ENCODE measurements at places on chromosomes 2 and 18. TPM values are rescaled to one million over a fixed set of nuclear protein-coding genes. Genes with fewer than 3 reads are reported as not detected.

DNA sequence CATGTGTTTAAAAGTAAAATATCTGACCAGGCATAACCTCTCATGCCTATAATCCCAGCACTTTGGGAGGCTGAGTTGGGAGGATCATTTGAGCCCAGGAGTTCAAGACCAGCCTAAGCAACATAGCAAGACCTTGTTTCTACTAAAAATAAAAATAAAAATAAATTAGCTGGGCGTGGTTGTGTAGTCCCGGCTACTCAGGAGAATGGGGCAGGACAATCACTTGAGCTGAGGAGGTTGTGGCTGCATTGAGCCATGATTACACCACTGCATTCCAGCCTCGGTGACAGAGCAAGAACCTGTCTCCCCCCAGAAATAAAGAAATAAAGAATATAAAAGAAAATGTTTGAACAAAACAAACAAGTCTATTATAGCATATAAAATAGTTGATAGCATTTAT lies 158.3 kb downstream of the ZBTB7C start:
- DNase-seq = no peak

DNA sequence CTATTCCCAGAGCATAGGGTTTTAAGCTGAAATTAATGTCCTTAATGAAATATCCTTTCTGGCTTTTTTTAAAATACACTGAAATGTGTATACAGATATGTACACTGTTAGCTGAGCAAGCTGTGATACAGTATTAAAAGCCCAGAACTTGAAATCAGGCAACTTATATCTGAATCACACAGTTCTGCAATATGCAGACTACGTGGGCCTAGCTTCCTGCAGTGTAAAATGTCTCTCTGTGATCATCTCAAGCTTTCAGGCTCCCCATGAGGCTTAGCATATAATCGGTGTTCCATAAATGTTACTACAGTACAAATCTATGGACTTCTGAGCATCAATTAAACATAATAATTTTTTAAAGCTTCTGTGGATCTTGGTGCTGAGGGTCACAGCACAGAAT lies 8.2 kb downstream of the FBXO15 start:
- DNase-seq = no peak

- DNase-seq = peak; percentile 68
These were observed 57.6 kb upstream of the CABLES1 start for GRCh38 chr18:23077493-23078256.

GRCh38 chr2:45011621-45012602 lies 2.7 kb upstream of the SIX2 start:
- peak; percentile 67 for DNase-seq

DNA sequence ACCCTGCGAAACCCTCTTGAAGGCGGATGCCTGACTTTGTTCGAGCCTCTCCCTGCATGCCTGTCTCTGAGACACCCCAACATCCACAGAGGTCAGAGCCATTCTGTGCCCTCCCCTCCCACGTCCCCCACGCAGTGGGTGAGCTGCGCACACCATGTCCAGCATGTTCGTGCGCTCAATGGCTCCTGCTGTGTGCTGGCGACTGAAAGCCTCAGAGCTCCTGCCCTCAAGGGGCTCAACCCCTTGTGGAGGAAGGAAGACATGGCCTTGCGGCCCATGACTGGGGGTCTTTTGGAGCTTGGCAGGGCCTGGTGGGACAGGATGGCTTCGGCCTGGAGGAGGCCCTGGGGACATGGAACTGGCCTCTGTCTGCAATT lies 45.7 kb downstream of the ANKMY1 start:
- no peak for DNase-seq

DNA sequence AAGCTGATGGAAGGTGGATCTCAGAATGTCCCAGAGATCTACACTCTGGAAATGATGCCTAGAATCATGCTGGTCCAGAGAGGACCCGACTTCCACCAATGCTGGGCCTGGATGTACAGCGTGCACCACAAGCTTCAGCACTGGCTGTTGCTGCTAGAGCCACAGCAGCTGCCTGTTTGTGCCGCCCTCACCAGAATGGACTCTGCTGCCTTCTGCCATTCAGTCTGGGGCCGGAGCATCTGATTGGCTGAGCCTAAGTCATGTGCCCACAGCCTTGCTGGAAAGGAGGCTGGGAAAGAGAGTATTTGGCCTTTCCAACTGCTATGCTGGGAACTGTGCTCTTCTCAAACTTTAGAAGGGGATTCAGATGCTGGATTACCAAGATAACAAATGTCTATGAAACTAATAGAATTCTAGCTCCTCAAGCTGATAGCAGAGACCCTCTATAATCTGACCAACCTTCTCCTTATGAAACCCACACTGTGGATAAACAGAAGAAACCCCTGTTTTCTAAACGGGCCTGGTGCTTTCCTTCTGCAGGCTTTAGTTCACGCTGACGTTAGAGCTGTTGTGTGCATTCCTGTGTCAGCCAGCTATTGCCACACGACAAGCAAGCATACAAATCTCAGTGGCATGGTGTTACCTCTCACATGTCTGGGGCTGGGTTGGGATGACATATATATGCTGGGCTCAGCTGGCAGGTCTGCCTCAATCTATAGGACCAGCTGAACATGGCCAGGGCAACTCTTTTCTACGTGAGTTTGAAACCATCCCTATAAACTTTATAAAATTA lies 4.1 kb upstream of the LOXHD1 start:
- no peak for DNase-seq

DNA sequence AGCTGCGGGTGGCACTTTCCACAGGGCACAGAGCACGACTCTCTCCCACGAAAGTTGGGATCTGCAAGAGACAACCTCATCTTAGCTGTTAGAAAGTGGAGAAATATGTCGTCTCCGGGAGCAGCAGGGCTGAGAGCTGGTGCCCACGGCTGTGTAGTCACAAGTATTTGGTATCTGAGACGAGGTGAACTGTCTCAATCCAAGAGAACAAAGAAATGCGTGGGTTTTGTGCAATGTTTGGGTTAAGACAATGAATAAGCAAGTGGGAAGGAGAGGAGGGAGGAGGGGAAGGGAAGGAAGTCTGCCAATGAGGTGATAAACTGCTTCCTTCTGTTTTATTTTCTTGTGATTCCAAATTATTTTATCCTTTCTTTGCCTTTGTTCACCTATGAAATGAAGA lies 18.0 kb downstream of the DYTN start:
- no peak for DNase-seq

- DNase-seq = no peak
These were observed 32.4 kb upstream of the IL1R1 start for GRCh38 chr2:102110171-102110570.

- DNase-seq = no peak
These were observed 110.4 kb upstream of the DYNAP start for GRCh38 chr18:54480616-54481015.

DNA sequence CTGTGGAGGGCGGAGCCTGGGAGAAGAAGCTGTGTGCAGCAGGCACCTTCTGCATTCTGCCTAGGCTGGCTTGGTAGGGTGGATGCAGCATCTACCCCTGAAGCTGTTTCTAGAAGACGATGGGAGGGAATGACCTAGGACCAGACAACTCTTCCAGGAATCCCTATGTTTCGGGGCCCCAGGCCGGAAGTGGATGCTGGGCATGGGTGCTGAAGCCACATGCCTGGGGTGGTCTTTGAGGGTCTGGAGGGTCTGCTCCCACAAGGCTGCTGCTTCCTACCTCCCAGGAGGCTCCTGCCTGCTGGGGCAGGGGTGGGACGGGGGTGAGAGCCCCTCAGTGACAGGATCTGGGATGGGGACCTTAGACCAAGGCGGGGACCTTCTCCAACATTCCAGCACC lies 61.0 kb downstream of the CIB4 start:
- peak; percentile 38 for DNase-seq

GRCh38 chr2:159249990-159250715 lies 36.4 kb downstream of the WDSUB1 start:
- no peak for DNase-seq

DNA sequence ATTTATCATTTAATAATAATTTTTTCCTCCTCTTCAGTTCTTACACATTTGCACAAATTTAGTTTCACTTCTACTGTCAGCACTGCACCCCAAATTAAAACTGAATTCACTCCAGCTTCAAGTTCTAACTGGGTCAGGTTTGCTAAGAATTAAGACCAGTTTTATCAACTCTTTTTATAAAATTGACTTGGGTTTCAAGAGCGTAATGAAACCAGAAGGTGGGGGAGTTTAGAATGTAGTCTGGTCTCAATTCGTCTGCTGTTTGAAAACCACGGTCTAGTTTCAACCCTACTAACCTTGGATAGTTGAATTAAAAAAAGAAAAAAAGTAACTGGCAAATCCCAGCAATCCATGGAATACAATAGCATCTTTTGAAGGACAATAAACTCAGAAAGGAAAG lies 14.3 kb upstream of the CTLA4 start:
- DNase-seq = no peak

Gene SCN9A
- total RNA-seq = 0.75 TPM

Gene PSMA8
- total RNA-seq = not detected

Gene ADGRF3
- total RNA-seq = 0.51 TPM

Gene NR4A2
- 1.1 TPM for total RNA-seq
